Stimulated activated CD4-positive, alpha-beta T cell treated with anti-CD3 and anti-CD28 coated beads, TNF-alpha, amount 100 ng/mL, for 1 hour (primary cell): ENCODE measurements at places on chromosomes 16 and 17.

DNA sequence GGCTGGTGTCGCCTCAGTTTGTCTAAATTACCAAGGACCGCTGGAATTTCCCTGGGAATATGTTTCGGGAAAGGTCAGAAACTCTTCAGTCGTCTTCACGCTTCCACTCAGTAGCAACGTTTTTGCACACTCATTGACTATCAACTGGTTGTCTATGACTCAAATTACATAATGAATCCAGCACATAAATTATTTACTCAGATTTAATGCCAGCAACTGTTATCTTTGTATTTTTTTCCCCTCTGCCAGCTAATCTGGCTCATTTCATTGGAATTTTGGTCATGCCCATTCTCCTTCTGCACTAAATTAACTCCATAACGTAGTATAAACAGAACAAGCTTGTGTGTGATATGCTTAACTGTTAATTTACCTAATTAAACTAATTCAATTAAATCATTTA lies 372.7 kb upstream of the ZFHX3 start:
- DNase-seq, result no peak

GRCh38 chr17:4559139-4559791 lies 1.1 kb downstream of the GGT6 start:
- DNase-seq, result no peak

GRCh38 chr17:74431568-74432423 lies at the start of gene GPRC5C:
TSS of gene GPRC5C (plus strand) at chr17:74432088. CDS start at chr17:74439777, 7,689 bp downstream.
- no peak for DNase-seq

GRCh38 chr16:23408823-23409298 lies 44.1 kb downstream of the COG7 start:
- no peak for DNase-seq

DNA sequence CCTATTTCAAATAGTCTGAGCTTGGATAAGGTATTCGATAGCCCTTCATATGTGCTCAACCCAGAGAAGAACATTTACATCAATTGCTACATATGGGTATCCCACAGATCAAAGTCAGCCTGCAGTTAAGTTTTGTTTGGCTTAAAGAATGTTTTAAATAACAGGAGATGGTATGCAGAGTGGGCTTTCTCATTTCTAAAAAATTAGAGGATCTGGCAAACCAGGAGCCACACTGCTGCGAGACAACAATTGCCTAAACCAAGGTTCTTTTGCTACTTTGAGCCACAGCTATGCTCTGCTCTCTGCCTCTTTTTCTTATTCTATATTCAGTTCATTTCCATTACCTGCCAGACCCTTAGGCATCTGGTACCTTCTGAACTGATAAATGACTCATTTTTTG lies 30.2 kb upstream of the ARHGAP44 start:
- no peak for DNase-seq

DNA sequence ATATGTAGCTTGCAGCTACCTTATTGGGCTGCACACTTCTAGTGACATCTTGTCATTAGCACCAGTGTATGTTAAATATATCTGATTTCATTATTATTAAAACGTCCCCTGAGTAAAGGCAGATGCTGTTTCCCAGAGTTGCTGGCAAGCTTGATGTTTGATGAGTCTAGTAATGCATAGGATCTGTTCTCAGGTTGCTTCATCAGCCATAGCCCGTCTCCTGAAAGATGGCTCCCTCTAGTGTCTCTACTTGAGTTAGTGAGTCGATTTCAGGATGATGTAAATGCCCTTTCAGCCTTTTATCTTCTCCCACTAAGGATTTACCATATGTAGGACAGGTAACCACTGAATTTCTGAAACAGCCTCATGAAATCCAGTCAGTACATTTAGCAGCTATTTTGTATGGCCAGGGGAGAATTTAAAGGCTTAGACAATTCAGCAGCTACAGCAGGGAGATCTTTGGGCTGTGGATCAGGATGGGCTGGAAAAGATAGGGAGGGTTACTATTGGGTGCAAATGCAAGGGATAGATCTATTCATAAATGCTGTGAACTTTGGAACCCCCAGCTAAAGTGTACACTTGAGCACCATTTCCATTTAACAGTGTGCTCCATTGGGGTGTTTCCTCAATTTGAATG lies 376.3 kb downstream of the CNTNAP4 start:
- DNase-seq, result no peak

- DNase-seq, result no peak
Measured at GRCh38 chr17:7475764-7476422, 3.5 kb downstream of the ZBTB4 start.

GRCh38 chr17:80518392-80518791 lies 26.2 kb upstream of the RPTOR start:
- DNase-seq, result no peak

DNA sequence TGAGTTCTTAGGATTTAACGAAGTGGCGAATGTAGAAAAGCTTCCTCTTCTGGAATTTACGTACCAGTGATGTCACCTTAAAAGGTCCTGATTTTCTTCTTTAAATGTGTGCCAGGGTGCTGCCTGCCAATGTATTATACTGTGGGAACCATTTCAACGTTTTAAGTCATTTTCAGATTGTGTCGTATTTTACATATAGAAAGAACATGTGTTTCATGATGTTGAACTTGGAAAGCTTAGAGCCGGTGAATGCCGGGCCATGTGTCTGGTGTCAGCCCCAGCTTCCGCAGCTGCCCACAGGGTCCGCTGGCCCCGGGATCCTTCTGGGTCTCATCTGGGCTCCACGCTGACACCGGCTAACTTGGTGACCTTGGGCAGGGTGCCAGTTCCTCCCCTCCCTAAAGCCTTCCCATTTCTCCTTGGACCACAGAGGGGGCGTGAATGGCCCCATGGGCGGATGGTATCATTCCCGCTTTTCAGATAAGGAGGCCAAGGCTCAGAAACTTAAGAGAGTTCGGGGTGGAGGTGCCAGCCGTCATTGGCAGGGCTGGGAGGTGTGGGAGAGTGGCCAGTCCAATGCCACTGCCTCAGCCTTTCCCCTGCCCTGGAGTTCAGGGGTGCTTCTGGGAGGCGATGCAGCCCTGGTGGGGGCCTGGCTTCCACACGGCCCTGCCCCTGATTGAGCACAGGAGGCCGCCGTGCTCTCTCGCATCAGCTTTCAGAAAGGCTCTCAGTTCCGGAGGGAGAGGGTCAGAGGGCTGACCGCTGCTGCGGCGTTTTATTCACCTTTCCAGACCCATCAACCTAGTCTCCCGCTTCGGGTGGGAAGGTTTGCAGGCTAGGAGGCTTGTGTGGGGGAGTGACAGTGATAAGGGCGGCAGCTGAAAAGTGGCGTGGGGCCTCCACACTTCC lies 68.8 kb upstream of the CIBAR2 start:
- DNase-seq, result no peak

DNA sequence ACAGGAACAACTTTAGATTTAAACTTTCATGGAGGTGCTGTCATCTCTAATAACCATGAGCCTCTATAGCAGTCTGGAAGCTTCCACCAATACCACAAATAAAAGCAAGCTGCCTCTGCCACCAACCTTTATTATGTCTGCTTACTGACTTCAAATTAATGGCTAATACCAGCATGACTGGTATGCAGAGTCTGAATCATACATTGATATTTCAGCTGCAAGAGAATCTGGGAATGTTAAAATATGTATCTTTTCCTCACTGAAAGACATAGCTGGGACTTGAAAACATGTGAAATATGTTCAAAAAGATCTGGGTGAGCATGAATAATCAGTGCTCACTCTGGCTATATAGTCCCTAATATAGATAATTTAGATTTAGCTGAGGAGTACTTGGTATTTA lies 488.6 kb downstream of the CDH8 start:
- DNase-seq, result no peak

DNA sequence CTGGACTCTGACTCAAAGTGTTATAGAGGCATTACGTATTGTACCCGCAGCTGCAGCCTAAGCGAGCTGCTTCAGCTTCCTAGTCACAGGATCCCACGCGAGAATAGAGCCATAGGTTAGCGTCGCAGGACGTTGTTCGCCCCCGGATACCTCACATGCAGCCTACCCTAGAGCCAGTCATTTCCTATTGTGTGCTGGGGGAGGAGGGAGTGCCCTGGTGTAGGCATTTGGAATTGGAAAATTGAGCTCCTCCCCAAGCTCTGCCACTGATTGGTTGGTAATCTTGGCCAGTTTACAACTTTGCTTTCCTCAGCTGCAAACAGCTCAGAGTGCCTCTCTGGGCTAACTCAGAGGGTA lies 530 bp downstream of the NAA60 start:
- DNase-seq, result no peak
